Activated CD8-positive, alpha-beta memory T cell treated with anti-CD3 and anti-CD28 coated beads for 1 hour (primary cell): ENCODE measurements at places on chromosomes 12 and 14.

DNA sequence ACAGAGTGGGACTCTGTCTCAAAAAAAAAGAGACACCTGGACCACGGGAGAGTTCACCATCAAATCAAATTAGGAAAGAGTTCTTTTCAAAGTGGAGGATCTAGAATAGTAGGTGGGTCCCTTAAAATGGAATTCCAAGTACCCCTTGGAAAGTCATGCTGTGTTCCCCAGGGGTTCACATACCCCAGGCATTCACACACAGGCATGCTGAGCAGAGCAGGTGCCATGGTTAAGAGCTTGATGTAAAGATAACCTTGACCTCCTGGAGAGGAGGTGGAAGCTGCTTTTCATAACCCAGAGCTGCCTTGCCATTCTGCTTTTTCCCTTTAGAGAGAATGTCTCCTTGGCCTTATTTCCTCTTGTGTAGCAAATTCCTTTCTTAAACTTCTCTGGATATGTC is 14.2 kb upstream of the SRSF5 start:
- DNase-seq: no peak

- no peak for DNase-seq
Measured at GRCh38 chr12:24709216-24709615, 239.7 kb downstream of the BCAT1 start.

DNA sequence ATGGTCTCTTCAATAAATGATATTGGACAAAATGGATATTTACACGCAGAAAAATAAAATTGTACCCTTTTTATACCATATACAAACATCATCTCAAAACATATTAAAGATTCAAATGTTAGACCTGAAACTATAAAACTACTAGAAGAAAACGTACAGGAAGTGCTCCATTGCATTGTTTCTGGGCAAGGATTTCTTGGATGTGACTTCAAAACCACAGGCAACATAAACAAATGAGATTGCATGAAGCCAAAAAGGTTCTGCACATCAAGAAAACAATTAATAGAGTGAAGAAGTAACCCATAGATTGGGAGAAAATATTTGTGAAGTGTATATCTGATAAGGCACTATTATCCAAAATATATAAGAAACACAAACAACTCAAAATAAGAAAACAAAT is 812.4 kb downstream of the NRXN3 start:
- DNase-seq: no peak

DNA sequence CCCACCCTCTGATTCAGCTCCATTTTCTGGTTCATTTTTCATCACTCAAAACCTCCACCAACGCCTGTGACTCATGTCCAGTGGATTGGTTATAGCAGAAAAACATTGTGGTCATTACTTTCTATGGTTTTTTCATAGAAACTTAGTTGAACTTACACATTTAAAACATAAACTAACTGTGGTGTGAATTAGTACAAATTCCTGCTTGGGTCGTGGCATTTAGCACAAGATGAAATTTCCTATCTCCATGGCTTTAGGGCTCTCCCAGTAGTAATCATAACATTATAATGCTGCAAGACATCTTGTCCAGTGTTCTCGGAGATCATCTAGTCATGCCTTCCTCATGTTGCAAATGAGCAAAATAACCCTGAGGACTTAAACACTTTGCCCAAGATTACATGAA is 7.1 kb downstream of the RNASE7 start:
- no peak for DNase-seq

DNA sequence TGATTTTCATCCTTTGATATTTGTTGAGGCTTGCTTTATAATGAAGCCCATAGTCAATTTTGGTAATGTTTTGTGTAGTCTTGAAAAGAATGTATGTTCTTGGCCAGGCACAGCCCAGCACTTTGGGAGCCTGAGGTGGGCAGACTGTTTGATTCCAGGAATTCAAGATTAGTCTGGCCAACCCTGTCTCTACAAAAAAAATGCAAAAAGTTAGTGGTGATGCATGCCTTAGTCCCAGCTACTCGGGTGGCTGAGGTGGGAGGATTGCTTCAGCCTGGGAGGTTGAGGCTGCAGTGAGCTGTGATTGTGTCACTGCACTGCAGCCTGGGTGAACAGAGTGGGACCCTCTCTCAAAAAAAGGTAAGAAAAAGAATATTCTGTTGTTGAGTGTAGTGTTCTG is 10.8 kb downstream of the ETNK1 start:
- DNase-seq: no peak

- DNase-seq: no peak
Measured at GRCh38 chr14:100223332-100224201, 15.4 kb upstream of the YY1 start.

DNA sequence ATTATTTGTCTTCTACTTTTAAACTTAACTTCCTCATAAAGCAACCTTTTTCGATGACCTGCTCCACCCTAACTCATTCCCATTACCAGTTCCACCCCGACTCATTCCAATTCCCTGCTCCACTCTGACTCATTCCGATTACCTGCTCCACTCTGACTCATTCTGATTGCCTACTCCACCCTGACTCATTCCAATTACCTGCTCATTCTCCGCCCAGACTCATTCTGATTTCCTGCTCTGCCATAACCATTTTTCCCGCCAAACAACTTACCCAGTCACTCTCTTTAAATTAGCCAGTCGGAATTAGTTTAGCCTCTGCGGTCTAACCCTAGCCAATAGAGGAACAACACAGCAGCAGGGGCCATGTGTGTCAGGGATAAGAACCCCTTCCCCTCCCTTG is 249.1 kb downstream of the DPY19L2 start:
- no peak for DNase-seq

- no peak for DNase-seq
Measured at GRCh38 chr12:115426732-115427131, 742.8 kb upstream of the TBX3 start.

- DNase-seq: no peak
Measured at GRCh38 chr14:65019944-65020566, 33.4 kb downstream of the FNTB start.

GRCh38 chr12:4039931-4040330 is 166.7 kb upstream of the PARP11 start:
- no peak for DNase-seq

GRCh38 chr12:60475825-60476224 is 880.0 kb downstream of the SLC16A7 start:
- DNase-seq: no peak

DNA sequence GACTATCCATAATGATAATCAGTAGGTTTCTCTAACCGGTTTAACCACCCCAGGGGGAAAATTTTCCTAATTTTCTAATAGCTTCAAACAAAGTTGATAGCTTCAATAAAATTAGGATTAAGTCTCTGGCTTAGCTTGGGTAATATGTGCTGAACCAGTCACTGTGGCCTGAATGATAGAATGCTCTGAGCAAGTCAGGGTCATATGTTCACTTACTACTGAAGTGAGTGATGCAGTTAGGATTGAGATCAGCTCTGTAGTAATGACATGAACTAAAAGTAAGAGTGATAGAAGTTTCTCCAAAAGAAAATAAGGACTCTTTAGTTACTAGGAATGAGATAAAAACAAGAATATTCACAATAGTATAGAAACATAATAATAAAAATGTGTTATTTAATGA is 32.6 kb downstream of the ETNK1 start:
- DNase-seq: no peak

DNA sequence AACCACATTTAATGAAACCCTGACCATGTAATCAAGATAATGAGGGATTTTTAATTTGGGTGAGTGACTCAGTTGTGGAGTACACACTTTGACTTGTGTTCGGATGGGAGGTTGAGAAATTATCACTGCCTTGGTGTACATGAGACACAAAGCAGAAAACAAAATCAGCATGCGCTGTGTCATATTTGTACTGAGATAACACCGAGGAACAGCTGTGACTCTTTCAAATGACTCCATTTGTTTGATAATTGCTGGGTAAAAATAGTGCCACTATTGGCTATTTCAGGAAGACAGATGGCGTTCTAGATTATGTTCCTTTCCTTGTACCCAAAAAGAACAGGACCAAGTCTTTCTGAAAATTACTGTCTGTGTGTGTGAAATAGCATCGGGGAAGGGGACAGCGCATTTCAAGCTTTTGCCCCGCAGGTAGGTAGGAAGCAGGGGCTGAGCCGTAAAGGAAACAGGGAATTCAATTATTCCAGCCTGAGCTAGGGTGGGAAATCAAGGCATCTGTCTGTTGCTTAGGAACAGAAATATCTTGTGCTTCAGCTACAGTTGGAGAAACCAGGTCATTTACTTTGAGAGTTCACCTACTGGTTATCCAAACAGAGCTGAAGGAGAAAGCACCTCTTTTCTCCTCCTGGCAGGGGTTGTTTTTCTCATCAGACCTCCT is 114.3 kb downstream of the SNAPC1 start:
- DNase-seq: no peak

DNA sequence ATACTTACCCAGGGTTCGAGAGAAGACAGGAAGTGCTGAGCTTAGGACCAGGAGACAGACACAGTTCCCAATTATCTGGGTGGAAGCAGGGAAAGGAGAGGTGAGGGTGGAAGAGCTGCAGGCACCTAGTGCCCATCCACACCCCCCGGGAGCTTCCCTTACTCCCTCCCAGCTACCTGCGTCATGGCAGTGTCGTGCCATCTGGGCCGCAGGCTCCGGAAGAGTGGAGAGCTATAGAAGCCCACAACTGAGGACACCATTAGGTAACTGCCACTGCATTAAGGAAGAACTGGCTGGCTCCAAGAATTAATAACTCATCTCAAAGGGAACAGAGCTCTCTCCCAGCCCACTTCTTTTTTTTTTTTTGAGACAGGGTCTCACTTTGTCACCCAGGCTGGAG is 5.8 kb upstream of the DHH start:
- no peak for DNase-seq

- no peak for DNase-seq
Measured at GRCh38 chr12:1811948-1812291, 8.4 kb upstream of the LRTM2 start.

DNA sequence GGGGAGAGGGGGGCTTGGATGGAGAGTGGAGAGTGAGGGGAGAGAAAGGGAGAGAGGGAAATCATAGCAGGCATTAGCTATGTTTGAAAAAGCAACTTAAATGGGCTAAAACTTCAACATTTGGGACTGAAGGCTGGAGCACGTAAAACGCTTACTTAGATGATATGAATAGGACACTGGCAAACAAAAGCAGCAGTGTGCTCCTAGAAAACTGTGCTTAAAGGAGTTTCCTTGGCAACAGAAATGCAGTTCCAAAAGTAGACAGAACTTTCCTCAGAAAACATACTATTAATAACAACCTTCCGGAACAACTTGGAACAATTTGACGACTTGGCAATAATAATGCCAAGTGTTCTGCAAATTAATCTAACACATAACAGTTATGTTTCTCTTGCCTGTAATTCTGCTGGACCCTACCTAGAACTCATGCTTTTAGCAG is 235.5 kb upstream of the NPAS3 start:
- no peak for DNase-seq

DNA sequence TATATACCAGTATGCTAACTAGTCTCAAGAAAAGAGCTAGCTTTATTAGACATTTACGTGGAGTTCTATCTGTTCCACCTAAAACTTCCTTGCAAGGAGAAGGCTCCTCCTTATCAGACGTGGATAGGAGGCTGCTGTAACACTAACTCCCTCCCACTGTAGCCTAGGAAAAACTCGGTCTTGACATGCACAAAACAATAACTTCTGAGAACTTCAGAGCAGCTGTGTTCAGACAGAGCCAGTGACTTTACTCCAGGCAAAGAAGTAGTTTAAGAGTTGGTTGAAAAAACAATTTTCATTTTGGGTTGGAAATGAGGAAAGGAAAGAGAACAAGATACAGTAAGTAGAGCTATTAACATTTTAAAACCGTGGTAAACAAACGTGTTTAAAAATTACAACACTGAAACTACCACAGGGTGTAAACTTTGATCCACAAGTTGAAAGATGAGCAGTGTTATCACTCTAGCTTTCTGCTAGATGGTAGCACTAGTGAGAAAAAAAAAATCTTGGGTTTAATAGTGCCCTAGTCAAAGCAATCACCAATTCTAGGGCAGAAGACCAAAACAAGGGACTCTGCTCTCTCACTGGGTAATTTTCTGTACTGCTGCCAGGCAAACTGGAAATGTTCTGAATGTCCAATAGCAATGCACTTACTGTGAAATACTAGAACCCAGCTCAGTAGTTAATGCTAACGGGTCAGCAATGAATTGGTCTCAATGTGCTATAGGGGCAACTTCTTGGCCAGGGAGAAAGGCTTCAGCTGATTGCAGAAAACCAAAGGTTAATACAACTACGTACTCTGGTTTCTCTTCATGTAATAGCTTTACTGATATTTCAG is 2.4 kb downstream of the ATF7 start:
- no peak for DNase-seq

DNA sequence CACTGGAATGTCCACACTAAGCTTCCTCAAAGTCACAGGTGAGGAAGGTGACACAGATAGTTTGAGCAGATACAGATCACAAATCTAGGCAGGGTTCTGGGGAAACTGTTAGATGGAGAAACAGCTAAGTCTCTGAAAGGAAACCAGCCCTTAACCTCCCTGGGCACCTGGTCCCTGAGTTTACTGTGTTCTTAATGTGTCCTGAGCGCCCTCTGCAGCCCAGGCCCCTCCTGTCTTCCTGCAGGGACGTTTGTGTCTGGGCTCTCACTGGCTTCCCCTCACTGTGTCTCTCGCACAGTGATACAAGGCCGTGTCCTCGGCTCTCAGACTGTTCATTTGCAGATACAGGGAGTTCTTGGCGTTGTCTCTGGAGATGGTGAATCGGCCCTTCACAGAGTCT is 684.3 kb downstream of the TMEM121 start:
- DNase-seq: no peak

DNA sequence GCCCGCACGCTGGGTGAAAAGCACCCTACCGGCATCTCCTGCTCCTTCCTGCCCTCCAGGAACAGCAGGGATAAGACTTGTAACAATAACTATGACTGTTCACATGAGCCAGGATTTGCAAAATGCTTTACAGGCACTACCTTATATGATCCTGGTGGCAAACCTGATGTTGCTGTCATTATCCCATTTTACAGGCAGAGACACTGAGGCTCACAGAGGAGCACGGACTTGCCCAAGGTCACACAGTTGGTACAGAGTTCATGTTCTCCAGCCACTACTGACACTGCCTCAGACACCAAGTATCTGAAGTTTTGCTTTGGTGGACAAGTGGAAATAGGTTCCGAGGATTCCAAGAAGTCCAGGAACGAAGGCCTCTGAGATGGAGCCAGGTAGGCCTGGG is 22.6 kb downstream of the GLTP start:
- no peak for DNase-seq

DNA sequence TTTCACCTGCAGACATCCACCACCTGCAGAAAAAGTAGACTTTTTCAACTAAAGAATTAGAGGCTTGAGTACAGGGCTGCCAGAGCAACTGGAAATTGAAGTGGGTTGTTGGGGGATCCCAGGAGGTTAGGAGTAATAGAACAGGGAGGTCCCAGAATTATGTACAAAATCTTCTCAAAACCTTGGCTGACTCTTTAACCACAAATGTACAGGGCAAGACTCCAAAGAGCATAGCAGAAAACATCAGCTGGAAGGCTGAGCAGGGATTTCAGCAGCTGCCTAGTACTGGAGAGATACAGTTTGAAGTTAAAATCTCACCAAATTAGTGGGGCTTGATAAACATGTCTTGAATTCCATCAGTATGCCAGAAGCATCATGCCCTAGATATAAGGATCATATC is 191.6 kb downstream of the CRADD start:
- no peak for DNase-seq

- no peak for DNase-seq
Measured at GRCh38 chr14:75865531-75865930, 116.3 kb downstream of the TGFB3 start.

GRCh38 chr14:66140213-66140918 is 345.8 kb upstream of the CCDC196 start:
- no peak for DNase-seq
